ENCODE measurements at places on chromosomes 2 and 18.
A peak's percentile ranks its signal among the peaks of the same experiment; 100 is the strongest.

DNA sequence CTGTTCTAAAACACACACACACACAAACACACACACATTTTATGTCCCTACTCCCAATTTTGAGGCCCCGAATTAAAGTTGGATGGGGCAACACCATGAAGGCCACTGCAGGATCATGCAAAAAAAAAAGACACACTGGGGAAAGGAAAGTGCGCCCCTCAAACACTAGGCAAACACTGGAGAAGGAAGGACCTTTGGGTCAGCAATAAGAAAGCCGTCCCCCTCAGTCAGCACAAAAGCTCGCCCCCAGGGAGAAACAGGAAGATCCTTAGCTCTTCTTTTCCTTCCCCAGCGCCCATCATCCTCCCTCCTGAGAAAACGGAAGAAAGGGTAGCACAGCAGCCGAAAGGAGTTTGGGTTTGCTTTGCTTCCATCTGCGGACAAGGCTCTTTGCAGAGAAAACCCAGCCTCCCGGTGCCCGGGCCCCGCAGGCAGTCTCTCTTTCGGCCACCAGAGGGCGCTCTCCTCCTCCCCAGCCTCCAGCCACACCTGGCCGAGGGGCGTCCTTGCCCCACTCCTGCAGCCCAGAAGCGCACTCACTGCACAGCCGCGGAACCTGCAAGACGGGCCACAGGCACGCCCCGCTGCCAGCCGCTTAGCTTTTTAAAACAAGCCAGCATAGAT is 248.5 kb downstream of the CDH20 start:
- peak; percentile 74 for DNase-seq

DNA sequence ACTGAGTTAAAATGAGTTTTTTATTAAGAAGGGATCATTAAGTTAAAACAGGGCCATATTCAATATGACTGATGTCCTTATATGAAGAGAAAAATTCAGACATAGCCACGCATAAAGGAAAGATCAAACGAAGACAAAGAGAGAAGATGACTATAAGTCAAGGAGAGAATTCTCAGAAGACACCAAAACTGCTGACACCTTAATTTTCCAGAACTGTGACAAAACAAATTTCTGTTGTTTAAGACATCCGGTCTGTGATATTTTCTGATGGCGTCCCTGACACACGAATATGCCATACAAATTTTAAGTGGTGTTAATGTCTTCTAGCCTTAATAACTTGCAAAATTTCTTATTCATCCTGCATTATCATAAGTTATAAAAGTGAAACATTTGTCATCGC is 1325.2 kb upstream of the DDX18 start:
- no peak for DNase-seq

DNA sequence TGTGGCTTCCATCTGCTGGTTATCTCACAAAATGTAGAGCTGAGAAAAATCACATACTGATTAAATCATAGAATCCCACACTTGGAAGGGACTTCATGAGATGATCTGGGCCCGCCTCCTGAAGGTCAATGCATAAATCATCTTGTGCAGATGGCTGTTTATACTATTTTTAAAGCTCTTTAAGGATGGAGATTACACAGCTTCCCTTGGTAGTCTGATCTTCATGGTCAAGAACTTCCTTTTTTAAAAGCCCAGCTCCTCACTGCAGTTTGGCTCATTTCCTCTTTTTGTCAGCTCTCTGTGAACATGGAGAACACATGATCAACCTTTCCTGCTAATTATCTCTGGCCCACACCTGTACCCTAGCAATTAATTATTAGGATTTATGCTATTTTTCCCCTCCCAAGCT is 25.9 kb downstream of the GCG start:
- no peak for DNase-seq

DNA sequence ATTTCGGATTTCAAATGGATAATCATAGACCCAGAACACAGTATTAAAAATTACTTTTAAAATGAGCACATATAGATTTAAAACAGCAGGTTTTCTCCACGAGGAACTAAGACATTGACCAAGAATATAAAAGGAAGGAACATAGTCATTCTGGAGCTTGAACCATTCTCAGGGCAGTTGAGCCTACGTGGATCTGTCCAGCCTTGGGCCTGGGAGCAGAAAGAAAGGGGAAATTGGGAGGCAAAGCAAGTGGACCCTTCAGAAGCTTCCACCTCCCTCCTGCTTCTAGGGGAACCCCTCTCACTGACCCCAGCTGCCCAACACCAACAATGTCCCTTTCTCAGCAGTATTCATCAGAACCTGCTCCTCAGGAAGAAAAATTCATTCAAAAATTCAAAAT is 31.4 kb upstream of the TTC39C start:
- no peak for DNase-seq

DNA sequence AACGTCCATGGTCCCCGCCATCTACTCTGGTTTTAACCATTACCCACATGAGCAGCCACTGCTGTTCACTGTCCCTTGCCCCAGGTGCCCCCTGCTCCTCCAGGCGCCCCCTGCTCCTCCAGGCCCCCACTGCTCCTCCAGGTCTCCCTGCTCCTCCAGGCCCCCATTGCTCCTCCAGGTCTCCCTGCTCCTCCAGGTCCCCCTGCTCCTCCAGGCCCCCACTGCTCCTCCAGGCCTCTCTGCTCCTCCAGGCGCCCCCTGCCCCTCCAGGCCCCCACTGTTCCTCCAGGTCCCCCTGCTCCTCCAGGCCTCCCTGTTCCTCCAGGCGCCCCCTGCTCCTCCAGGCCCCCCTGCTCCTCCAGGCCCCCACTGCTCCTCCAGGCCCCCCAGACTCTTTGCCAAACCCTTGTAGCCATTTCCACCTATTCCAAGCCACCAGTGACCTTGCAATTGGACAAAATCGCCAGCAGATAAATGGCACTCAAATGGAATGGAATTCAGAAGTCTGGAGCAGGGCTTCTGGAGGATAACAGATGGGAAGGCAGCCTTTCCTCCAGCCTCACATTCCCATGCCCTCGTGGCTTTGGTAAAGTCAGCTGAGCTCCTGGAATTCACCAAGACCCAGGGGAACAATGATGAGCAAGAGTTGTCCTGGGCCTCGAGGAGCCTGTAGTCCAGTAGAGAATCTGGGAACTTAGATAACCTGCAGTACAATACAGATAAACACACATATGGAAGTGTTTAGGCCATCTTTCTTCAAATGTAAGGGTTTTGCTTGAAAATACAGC is 13.3 kb upstream of the RPL31 start:
- no peak for DNase-seq

GRCh38 chr2:128809259-128809636 is 490.6 kb upstream of the HS6ST1 start:
- DNase-seq, result no peak

DNA sequence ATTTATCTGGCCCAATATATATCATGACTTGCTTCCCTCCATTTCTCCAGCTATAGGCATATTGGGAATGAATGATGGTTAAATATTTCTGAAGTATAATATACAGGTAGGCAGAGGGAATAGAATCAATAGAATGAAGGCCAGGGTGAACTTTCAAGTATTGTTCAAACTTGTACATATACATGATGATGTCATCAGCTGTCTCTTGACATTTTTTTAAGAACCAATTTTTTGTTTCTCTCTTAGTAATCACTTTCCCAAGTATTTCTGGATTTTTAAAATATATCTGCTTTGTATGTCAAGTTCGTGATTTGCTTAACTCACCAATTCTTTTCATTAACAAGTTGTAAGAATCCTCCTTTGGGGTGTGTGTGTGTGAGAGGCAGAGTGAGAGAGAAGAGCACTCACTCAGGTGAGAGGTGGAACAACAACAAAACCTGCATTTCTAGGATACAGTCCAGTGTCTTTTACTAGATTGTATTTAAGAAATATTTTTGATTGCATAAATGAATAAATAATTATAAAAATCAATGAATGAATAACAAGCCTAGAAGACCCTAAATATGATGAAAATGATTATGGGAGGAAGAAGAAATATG is 1239.1 kb downstream of the LRP1B start:
- DNase-seq, result no peak

DNA sequence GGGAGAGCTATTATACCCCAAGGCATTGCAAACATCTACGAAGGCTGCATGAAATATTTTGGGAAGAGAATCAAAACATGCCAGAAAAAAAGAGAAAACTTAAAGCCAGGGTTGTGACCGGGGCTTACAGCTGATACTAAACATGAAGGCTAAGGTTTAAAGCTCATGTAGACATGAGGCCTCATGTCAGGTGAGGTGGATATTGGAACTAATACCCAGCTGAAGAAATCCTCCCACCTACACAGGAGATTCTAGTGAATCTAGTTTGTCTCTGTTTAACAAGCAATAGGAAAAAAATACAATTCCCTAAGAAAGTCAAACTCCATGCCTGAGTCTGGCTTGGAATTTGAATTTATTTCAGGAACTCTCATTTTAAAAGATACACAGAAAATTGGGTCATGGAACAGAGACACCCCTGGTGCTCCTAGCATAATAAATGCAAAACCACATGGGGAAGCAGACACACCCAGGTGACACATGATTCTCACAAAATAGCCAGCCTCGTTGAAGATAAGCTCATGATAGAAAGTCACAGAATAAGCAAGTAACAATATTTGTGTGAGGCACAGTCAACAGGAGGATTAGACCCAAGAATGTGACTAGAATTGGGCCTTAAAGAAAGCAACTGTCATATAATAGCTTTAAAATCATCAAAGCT is 42.2 kb downstream of the UPP2 start:
- no peak for DNase-seq

- no peak for DNase-seq
Observed at GRCh38 chr2:148517822-148518221, 126.7 kb upstream of the EPC2 start.

DNA sequence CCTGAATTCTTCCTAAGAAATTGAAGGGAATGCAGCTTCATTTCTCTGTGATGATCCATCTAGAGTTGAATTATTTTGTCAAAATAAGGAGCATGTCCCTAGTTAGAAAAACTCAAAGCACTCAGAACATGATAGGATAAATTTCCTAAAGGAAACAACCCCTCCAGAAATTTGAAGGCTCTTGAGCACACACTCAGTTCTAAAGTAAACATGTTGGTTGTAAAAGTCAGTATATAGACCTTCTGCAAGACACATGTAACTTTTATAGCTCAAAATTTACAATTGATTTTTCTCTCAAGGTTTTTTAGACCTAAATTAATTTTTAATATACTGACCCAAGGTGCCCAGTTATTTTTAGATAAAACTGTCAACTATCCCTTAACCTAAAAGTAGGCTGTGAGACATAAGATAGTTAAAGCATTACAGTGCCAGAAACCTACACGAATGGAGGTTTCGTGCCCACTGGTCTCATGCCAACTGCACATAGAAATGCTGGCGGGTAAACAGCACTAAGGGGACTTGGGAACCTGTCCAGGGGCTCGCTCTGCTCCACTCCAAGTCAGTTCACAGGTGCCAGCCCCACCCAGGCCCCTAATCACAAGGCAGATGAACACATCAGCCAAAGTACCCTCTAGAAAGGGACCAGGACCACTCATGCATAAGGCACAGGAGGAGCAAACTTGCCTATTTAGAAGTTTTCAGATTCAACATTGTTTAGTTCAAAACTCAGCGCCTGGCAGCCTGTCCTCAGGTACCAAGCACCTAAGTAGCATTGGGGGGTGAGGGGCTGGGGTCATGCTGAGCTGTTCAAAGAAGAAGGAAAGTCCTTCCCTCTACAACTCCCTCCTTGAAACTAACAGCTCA is 106.5 kb downstream of the SMC6 start:
- DNase-seq, result no peak

DNA sequence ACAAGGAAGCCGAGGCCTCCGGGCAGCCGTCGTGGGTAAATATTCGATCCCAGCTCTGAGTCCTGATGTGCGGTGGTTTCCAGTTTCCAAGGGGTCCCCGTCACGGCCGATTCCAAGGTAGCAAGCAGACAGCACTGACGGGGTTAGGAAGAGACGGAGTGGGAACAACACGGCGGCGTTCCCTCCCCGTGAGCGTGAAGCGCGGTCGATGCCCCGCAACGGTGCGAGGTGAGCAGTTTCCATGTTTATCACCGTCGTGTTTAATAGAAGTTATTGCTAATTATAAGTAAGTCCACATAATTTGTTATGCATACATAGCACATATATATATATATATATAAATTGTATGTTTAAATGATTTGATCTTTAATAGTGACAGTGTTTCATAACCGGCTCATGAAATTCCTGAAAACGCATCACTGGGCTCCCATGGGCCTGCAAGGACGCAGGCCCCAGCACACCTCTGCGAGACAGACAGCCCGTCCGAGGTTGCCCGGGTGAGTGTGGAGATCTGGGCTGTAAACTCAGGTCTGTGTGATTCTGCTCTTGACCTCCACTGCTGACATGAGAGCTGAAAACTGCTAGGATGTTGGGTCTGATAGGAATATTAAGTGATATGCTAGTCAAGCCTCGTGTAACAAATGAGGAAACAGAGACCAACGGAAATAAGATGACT is 243.5 kb upstream of the SALL3 start:
- no peak for DNase-seq
